ENCODE measurements at places on chromosomes 2 and 18.

- DNase-seq = no peak
Measured at GRCh38 chr18:75923169-75923568, 495.7 kb upstream of the SMIM21 start.

DNA sequence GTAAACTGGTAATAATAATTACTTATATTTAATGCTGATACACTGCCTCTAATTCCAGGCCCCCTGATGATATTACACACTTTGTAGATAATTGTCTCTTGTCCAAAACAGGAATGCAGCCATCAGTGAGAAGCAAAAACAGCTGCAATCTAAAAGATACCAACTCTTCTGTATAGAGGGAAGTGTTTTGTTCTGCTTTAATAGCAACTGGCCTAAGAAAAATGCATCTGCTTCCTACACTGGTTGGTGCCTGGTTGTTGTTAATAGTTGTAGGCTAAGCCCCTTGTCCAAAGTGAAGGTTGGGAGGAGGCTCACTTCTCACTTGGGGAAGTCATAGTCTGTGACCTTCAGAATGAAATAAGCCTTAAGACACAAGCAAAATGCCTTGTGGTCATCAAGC, 332.0 kb downstream of the ZNF521 start:
- no peak for DNase-seq

DNA sequence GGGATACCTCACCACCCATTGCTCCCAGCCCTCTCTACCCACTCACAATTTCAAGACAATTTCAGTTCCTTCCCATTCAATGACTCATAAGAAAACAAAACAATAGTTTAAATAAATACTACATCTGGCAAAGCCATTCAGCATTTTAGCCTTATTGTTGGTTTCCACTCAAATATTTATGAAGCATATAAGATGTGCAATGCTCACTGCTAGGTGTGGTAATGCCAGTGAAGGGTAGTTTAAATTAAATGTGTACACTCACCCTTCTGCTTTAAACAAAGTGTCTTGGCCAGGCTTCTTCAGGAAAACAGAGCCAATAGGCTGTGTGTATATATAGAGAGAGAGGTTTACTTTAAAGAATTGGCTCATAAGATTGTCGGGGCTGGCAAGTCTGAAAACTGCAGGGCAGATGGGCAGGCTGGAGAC, 37.0 kb downstream of the INO80C start:
- DNase-seq = no peak

DNA sequence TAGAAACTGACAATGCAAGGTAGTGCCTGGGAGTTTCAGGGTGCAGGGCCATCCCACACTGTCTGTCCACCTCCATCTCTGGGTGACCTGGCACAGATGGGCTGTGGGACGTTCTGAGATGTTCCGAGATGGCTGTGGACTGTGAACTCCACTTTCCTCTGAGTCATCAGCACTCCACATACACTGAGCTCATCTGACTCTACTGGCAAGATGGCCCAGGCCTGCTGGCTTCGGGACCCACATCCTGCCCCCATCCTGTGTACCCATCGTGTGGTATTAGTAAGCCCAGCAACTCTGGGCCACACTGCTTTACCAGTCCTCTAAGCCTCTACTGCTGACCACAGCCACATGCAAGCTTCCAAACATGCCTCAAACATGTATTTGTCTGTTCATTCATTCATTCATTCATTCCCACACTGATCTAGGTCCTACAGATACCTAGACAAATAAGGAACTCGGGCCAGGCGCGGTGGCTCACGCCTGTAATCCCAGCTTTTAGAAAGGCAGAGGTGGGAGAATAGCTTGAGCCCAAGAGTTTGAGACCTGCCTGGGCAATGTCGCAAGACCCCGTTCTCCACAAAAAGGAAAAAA, 124.8 kb upstream of the CXCR4 start:
- peak; percentile 36 for DNase-seq

- peak; percentile 37 for DNase-seq
Measured at GRCh38 chr2:20609349-20609994, 41.4 kb downstream of the HS1BP3 start.

DNA sequence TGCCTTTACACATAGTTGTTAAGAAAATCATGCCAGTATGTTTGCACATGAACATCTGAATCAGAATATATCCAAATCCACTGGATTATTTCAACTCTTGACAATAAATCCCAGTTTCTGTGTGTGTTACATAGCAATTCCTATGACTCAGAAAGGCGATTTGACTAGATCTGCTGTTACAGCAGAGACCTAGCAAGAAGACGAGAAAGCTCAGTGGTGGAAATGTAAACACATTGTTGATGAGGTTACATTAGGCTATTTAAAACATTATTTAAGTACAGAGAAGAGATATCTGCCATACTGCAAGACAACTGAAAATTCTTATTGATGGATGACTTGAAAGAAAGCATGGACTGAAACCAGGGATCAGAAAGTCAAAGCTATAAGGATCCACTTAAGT, 73.0 kb upstream of the SMIM21 start:
- no peak for DNase-seq

DNA sequence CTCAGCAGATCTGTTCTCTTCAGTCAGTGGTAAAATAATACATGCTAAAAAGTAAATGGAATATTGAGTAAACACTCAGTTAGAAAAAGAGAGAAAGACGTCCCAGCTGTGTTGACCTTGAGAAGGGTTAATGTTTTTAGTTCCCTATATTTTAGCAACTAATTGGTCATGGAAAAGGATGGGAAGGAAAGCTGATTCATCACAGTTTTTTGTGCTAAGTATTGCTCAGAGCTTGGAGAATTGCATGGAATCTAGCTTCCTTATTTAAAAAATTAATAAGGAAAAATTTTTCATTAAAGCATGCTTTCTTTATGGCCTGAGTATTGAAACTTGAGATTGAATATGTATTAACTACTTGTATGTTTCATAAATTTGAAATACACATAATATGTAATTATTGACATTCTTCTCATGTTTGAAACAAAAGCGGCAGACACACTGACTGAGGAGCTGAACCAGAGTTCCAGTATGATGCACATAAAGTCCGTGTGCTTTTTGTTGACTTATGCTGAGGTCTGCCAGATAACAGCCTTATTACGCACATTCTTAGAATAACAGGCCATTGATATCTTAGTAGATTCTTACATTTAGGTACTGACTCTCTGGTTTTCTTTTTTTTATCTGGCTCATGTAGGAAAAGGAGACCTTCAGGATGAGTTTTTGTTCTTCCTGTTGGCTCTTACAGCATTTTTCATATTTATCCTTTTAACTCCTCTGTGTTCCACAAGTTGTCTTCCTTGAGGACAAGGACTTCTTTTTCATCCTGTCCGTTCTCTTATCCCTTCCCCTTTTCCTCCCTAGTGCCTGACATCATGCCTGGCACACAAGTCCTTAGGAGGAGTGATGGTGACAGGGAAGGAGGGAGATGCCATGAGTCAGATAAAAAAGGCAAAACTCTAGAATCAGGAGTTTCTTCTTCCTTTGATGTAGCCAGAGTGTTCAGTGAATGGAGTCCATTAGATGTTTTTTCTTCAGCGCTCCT, 194.1 kb downstream of the PTPRM start:
- DNase-seq = no peak

GRCh38 chr18:55382277-55382805, 205.7 kb downstream of the TCF4 start:
- DNase-seq = no peak

DNA sequence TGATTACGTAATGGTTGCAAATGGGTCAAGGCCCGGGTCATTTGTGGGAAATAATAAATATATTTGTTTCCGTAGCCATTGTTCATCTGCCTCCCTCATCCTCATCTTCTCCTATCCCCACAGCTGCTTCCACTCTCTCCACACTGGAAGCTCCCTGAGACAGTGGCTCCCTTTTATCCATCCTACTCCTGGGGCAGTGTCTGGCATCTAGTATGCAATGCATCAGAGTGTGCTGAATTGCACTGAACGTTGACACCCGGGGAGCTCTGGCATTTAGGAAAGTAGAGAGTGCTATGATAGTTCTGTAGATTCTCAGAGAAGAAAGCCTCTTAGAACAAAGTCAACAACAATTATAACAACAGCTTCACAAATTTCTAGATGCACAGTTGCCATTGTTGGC, 45.5 kb upstream of the NAB1 start:
- no peak for DNase-seq

DNA sequence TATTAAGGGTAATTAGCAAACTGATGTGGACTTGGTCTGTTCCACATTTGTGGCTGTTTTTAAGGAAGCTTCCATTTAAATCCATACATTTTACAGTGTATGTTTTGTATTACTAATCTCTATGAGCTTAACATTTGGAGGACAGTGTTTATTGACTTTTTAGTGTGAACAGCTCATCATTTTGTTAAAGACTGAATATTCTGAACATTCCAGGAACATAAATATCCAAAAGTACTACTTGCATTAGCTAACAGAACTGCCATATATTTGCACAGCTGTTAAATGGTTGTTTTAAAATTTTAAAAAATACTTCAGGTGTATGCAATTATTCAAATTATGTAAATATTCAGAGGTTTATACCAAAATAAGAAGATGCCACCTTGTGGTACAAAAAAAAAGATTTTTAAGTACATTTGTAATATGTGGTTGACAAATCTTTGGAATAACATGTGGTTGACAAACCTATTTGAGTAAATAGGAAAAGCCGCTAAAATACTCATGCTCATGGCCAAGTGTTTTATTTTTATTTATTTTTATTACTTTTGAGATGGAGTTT, 439.7 kb upstream of the FANCL start:
- no peak for DNase-seq

DNA sequence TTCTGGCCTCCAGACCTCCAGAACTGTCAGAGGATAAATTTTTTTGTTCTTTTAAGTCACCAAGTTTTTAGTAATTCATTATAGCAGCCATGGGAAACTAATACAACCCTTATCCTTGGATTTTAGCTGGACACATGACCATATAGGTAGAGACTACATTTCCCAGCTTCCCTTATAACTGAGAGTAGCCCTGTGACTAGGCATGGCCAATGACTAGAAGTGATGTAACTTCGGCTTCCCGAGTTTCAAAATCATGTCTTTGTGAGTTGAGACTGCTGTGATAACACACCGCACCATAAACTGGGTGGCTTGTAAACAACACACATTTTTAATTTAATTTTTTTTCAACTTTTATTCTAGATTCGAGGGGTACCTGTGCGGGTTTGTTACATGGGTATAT, 134.0 kb upstream of the SERTAD2 start:
- DNase-seq = no peak

- no peak for DNase-seq
Measured at GRCh38 chr2:130339885-130340745, 2.6 kb upstream of the IMP4 start.

- no peak for DNase-seq
Measured at GRCh38 chr2:114543236-114543766, 100.9 kb downstream of the DPP10 start.

DNA sequence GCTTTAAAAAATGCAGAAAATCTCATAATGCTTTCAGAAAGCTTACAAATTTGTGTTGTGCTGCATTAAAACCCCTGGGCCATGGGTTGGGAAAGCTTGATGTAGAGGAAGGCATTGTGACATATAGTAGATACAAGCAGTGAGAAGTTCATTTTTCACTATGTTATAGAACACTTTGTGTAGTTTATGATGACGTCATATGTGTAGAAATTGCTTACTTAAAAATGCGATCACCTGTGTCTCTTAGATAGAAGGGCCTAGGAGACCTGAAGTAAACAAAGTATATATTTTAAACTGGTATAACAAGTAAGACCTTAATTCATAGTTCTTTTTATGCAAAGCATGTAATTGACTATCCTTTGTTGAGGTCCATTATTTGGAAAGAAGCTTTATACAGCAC, 393.5 kb downstream of the ARHGAP15 start:
- no peak for DNase-seq

- no peak for DNase-seq
Measured at GRCh38 chr2:141942006-141942789, 188.6 kb downstream of the LRP1B start.

GRCh38 chr2:106904242-106904641, 18.3 kb upstream of the ST6GAL2 start:
- no peak for DNase-seq

DNA sequence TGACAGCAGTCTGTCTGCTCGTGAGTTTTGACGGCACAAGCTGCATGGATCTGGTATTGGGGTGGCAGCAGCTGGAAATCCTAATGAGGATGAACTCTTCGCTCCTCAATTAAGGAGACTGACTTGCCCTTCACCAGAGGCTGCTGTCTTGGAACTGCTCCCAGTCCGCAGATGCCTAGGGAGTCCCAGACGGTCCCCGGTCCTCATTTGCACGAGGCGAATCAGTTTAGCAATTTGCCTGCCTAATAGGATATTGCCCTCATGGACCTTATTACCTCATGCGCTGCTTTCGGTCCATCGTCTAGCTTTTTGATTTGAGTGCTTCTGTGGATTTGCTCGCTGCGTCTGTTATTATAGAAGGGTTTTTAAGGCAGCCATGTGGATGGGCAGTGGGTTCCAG, 40.6 kb downstream of the ASAP2 start:
- DNase-seq = no peak

Data from naive thymus-derived CD8-positive, alpha-beta T cell (primary cell).